ENCODE measurements at places on chromosomes 5 and 9. TPM values are rescaled to one million over a fixed set of nuclear protein-coding genes. Genes with fewer than 3 reads are reported as not detected.

DNA sequence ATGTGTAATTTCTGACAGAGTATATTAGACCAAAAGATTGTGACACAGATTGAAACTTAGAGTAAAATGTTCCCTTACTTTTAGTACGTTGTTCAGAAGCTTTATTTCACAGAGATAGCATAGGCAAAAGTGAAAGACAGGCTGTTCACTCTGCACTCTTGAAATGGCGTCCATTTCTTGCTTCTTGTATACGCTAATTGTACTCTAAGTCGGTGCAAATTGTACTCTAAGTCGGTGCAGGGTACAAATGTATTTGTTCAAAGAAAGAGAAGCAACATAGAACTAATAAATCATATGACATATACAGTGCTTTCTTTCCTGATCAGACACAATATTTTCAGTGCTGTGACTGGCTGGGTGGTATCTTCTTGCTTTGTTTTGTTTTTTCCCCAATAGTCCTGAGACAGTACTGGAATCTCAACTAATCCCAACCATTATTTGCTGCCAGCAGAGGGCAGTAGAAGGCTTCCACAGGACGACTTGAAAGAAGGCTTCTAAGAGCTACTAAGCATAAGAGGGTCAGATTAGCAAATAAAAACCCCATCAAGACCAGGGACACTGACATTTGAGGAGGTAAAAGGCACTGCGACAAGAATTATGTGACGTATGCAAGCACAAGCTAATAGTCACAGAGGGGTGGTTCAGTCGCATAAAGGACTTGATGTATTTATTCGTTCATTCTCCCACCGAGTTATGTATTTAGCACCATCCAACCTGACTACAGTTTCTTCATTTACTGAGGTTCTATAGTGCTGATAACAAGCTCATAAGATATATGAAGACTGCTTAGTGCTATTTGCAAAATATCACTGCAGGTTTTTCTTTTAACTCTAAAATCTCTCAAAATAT lies 831.8 kb downstream of the TAF11L14 start:
- DNase-seq = peak; percentile 14

- no peak for DNase-seq
These were observed 1.1 kb downstream of the PCDHAC1 start for GRCh38 chr5:140927228-140927573.

DNA sequence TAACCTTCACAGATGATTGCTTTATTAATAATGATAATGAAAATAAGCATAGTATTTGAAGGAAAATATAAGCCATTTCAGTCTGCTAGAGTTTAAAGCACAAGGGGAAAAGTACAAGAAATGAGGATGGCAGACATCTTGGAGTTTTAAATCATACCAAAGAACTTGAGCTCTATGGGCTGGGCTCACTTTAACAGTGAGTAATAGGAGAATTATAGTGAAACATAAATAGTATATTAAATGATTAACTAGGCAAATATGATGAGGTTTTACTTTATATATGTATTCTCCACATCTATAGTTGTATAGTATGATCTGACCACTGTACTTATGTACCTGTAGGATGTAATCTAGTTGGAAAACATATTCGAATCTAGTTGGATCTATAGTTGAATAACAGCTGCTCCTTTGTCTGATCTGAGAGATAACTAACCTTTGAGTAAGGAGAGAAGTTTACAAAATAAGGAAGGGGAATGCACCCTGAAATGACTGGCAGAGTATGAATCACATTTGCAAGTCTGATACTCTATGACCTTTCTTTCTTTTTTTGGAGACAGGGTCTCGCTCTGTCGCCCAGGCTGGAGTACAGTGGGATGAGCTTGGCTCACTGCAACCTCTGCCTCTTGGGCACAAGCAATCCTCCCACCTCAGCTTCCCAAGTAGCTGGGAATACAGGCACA lies 17.6 kb downstream of the MEGF9 start:
- no peak for DNase-seq

GRCh38 chr5:177040814-177041420 lies 18.4 kb downstream of the ZNF346 start:
- DNase-seq = no peak

DNA sequence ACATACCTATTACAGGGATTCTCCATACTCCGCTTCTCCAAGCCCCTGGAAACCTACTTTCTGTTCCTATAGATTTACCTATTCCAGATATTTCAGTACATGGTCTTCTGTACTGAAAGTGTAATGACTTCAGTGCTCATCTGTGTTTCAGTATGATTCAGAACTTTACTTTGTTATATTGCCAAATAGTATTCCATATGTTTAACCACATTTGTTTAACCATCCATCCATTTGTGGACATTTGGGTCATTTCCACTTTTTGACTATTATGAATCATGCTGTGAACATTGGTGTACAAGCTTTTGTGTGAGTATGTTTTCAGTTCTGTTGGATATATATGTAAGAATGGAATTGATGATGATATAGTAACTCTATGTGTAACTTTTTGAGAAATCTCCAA lies 188.9 kb downstream of the PDZD2 start:
- DNase-seq = no peak

CHSY3 gene
- total RNA-seq = 1.1 TPM

- DNase-seq = no peak
These were observed 83.3 kb downstream of the PTTG1 start for GRCh38 chr5:160504906-160505305.

GRCh38 chr9:69976152-69976551 lies 67.5 kb upstream of the MAMDC2 start:
- DNase-seq = no peak

- DNase-seq = peak; percentile 28
These were observed 181.2 kb downstream of the GLIS3 start for GRCh38 chr9:4118666-4119065.

DNA sequence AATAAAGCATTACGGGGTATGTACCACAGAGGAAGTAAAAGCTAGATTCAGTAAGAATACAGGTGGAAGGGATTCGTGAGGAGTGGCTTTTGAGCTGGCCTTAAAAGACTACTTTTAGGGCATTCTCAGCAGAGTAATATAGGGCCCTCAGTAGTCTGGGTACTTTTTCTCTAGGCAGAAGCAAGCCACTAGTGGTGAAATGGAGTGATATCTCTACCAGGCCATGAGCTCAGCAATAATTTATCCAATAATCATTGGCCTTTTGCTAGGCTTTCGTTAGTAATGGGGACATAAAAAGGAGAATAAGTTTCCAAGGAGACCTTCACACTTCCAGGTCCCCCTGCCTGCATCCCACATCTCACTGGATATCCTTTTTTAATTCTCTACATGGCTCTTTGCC lies 1.7 kb downstream of the POLR3G start:
- DNase-seq = no peak

DNA sequence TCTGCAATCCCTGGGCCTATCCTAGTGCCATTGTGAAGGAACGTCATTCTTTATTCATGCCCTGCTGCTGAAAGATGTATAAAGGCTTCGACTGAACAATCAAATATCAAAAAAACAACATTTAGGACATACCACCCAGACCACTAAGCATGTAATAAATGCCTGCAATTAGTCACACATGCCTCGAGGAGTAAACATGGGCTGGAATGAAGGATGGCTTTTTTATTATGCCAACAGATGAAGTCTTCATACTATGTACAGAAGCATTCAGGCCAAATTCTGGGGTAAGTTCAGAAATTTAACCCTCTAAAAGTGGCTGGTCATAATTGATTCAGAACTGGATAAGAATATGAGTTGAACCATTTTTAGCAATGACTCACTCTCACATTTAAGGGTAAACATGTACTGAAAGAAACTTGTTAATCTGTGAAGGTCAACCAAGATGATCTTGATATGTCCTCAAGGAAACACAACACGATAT lies 38.1 kb downstream of the FAM240B start:
- DNase-seq = no peak

GRCh38 chr9:130101915-130102314 lies 48.2 kb downstream of the GPR107 start:
- DNase-seq = no peak

CBY3 gene
- not detected for total RNA-seq
